ENCODE measurements at places on chromosomes 7 and 10.

DNA sequence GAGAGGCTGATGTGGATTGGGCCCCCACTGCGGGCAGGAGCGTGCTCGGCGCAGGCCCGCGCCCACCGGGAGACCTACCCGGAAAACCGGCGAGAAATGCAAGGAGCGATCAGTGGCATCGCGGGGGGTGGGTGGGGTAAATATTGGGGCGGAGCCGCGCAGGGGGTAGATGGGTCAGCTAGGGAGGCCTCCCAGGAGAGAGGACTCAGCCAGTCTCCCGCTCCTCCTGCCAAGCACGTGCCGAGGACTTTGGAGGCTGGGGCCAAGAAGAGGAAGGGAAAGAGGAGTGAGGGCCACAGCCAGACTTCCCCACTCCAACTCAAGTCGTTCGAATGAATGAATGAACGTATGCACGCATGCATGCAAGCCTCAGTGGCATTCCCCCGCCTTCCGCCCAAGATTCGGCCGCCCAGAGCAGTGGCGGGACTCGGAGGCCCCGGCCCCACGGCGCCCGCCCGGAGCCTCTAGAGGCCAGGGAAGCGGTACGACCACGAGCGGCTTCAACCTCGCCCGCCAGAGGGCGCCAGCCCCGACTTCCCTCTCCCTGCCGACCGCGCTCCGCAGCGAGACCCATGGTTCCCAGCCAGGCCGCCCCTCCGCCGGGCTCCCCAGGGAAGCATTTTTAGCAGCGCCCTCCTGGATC is 3.6 kb downstream of the NPM3 start:
- peak; percentile 69 for DNase-seq

- no peak for DNase-seq
Observed at GRCh38 chr7:42068554-42069280, 168.3 kb downstream of the GLI3 start.

DNA sequence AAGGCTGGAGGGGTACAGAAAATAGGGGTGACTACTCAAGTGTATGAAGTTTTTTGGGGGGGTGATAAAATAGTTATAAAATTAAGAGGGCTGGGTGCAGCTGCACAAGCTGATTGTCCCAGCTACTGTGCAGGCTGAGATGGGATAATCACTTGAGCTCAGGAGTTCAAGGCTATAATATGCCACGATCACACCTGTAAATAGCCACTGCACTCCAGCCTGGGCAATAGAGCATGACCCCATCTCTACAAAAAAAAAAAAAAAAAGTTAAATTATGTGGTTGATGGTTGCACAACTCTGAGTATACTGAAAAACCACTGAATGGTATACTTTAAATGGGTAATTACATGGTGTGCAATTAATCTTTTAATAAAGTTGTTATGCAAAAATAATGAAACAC is 172.9 kb downstream of the SRPK2 start:
- no peak for DNase-seq

GRCh38 chr7:99504281-99504602 is 220 bp upstream of the ZKSCAN5 start:
- DNase-seq, result no peak

GRCh38 chr7:30925913-30926312 is 14.3 kb downstream of the AQP1 start:
- DNase-seq, result no peak

GRCh38 chr10:116444527-116445142 is 17.0 kb downstream of the PNLIPRP3 start:
- DNase-seq, result no peak

DNA sequence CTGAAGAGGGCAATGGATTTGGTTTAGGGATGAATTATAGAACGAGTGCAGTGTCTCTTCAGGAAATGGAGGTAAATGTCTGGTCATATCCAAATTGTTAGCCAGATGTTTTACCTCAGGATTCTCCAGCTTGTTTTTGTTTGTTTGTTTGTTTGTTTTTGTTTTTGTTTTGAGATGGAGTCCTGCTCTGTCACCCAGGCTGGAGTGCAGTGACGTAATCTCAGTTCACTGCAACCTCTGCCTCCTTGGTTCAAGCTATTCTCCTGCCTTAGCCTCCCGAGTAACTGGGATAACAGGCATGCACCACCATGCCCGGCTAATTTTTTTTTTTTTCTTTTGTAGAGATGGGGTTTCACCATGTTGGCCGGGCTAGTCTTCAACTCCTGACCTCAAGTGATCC is 6.9 kb downstream of the C10orf120 start:
- DNase-seq, result no peak

DNA sequence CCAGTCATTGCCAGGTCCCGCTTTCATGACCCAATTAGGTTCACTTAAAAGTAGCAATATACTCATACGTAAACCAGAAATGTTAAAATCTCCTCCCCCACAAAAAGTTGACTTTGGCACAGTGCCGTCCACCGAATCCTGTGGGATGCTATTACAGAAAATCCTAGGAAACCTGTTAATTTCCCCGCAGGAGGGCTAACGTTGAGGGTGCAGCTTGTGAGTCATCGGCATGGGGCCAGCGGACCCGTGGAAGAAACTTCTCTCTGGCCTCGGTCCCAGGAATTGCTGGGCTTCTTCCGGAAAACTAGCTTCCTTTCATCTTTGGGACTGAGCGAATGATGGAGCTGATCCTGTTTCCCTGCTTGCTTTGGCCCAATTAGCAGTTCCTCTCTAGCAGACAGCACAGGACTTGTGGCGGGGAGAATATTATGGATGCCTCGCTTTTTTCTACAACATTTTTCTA is 13.5 kb downstream of the CRYGN start:
- no peak for DNase-seq

GRCh38 chr7:147646568-147646967 is 944.0 kb upstream of the C7orf33 start:
- no peak for DNase-seq

DNA sequence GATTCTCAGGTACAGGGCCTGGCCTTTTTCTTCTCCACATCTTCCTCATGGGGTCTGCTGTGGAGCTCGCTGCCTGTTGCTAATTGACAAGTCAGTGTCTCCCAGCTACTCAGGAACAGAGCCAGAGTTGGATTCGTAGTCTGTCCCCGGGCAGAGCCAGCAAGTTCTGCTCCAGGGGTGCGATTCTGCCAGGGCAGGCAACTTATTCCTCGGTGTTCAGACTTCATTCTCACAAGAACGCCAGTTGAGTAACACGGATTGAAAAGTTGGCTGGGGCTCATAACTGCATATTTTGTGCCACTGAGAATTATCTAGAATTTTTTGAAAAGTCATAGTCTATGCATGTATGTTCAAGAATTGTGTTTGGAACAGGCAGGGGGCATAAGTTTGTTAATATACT is 336.7 kb upstream of the NPVF start:
- DNase-seq, result no peak

GRCh38 chr10:30645340-30645827 is 15.8 kb upstream of the LYZL2 start:
- no peak for DNase-seq

- no peak for DNase-seq
Observed at GRCh38 chr7:11082552-11083213, 109.0 kb downstream of the PHF14 start.

DNA sequence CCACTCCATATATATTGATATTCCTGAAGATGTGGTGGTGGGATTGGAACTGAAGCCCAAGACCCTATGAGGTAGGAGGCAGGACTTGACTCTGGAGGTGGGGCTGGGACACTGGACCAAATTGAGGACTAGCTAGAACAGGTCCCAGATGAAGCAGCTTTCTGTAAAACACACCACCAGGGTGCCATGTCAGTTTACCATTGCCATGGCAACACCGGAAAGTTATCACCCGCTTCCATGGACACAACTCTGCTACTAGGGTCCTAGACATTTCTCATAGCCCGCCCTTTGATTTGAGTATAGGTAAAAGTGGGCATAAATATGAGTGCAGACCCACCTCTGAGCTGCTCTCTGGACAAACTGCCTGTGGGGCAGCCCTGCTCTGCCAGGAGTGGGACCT is 490.5 kb upstream of the PFKP start:
- no peak for DNase-seq

DNA sequence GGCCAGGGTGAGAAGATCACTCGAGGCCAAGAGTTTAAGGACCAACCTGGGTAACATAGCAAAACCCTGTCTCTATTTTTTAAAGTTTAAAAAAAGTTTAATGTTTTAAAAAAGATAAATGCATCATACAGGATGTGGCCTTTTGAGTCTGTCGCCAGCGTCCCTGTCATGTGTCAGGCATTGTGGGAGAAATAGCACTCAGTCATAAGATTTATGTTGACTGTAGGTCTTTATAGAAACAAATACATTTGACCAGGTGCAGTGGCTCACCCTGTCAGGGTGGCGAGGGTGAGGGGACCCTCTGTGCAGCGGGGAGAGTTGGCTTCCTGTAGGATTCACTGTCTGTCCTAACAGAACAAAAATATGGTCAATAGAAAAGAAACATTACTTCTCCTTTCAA is 63.5 kb upstream of the SH2B2 start:
- DNase-seq, result no peak

DNA sequence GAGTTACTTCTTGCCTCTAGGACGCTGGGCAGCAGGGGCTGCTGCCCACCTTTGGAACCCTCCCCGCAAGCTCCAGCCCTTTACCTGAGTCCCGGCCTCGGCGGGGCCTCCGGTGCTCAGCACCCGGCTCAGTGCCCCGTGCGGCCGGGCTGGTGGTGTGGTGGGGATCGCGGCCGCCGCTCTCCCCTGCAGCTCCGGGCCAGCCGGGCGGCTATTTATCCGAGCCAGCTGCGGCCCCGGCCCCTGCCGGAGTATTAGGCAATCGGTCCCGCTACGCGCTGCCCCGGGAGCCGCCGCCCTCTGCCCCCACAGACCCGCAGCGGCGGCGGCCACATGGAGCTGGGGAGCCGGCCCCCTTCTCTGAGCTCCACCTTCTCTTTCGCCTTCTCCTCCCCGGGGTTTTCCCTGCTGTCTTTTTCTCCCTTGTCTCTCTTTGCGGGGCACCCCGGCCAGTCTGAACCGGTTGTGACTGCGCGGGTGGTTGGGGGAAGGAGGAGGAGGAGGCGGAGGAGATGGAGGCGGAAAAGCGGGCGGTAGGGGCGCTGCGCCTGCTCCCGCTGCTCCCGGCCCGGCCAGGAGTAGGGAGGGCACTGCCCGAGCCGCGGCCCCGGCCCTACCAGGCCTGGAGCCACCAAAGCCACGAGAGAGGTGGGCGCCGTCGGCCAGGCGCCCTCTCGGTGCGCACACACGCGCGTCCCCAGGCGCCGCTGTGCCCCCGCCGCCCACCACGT is at the start of gene SLC16A9:
SLC16A9 (minus strand) TSS at position 456 of the 731 bp plus-strand sequence. CDS start 25,559 bp downstream, outside the sequence.
- DNase-seq, result no peak

DNA sequence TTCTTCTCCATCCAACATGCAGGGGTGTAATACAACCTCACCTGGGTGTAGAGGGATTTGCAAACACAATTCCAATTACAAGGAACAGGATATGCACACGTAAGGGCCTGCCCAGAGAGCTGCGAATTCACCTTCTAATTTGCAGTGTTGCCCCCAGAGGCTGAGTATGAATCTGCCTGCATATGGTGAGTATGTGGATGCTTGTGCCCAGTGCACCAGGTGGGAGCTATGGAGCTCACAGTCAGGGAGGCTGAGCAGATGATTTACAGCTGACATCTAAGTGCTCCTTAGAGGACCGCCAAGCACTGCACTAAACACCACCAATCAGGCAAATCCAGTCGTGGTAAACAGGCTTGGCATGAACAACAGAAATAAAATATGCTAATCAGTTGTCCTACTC is 132.0 kb downstream of the RELN start:
- no peak for DNase-seq

DNA sequence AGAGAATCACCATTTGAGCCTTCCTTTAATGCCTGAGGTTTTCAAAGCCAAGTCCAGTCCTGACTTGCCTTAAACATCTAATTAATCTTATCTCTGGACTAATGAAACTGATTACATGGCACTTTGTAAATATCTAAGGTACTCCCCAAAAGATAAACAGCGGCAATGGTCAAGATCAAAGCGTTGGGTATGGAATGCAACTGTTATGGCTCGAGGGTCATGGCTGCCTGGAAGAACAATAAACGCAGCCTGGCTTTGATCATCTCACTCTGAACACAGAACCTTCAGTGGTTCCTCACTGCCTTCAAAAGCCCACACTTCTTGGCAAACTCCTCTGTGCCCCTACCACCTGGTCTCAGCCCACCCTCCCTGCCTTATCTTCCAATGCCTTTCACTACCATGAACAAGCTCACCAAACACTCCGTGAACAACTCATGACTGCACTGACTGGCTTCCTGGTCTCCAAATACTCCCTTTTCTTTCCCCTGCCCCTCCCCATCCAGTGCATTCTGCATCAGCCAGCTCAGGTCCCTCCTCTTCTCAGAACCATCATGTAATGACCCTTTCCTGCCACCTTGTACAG is 150.2 kb upstream of the NFE2L3 start:
- no peak for DNase-seq

- DNase-seq, result no peak
Observed at GRCh38 chr7:105975770-105976417, 12.8 kb downstream of the CDHR3 start.

- no peak for DNase-seq
Observed at GRCh38 chr10:101136007-101136707, 5.1 kb downstream of the TLX1 start.

DNA sequence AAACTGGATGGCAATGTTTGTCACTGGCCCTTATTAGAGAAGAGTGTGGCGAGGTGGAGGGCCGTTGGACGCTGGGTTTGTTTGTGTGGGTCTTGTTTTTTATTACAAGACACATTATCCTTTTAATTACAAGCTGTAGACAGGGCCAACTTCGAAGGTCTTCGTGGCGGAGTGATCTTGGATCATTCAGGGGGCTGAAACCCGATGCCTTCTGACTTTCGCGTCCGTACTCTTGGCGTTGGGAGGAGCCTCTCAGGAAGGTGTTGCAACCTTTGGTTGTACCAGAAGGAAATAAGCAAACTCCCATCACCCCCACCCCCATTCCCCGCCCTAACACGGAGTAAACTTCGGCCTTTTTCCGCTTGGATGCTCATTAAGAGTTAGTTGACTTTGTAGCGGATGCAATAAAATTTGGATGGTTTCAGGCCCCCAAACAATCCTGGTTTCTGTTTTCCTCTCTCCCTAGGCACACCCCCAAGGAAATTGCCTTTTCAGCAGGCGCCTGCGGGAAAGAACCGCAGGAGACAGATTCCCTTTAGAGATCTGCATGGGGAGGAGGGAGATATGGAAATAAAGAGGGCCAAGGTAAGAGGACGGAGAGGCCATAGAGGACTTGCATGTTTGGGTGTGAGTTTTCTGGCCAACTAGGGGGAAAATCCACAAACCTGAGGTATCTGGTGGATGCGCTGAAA is 294.5 kb upstream of the NFE2L3 start:
- DNase-seq, result no peak

GRCh38 chr10:44853148-44853734 is 57.9 kb upstream of the TMEM72 start:
- no peak for DNase-seq

All from effector CD8-positive, alpha-beta T cell (primary cell).